ENCODE measurements at places on chromosomes 16 and 17. TPM values are rescaled to one million over a fixed set of nuclear protein-coding genes. Genes with fewer than 3 reads are reported as not detected.
A peak's percentile ranks its signal among the peaks of the same experiment; 100 is the strongest.

The MRPL28 gene
- 130 TPM for total RNA-seq

The BCL6B gene
- 0.48 TPM for total RNA-seq

GRCh38 chr17:32323046-32323445, 18.9 kb downstream of the C17orf75 start:
- DNase-seq, result no peak

- no peak for DNase-seq
Measured at GRCh38 chr17:82686366-82687324, 11.9 kb downstream of the RAB40B start.

The KAT2A gene
- 47.6 TPM for total RNA-seq

DNA sequence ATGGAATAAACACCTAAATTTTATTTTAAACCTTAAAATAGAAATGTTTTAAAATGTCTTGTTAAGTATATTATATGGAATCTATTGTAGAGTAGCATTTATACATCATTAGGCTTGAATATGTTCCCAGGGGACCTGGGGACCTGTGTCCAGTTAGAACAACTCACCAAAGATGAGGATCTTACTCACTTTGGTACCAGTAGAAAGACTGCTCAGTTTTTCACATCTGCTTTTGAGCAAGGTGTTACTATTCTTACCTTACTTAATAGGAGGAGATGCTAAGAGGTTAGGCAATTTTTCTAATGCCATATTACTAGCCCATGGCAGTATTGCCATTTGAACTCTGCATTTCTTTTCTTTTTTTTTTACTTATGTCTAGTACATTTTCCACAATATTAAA, 14.7 kb downstream of the STXBP4 start:
- no peak for DNase-seq

The KRT25 gene
- not detected for total RNA-seq

GRCh38 chr16:19344224-19344801, 58.8 kb downstream of the CLEC19A start:
- no peak for DNase-seq

DNA sequence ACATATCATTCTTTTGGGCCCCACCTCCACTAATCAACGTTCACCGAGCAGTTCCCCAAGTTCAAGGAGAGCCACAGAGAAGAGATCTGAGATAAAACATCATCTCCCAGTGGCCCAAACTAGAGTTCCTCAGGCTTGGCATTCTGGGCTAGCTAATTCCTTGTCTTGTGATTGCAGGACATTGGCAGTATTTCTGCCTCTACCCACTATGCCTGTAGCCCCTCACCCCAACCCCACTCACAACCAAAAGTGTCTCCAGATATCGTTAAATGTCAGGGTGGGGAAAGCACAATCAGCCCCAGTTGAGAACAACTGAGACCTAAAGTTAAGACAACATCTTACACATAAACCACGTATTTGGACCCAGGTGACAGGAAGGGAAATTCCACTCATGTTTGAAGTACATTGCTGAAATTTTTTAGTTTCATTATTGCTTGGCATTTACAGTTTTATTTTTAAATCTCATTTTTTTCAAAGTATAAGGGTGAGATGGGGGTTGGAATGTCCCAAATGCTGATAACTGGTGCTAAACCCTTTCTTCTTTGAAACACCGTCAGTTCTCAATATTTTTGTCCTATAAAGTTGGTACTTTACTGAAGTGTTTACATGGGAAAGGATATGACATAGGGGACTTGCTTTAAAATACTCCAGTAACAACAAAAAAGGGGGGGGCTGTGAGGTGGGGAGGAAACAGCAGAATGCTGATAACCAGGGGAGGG, 13.6 kb downstream of the ZC3H7A start:
- DNase-seq, result peak; percentile 27

The LRRC75A gene
- 15.8 TPM for total RNA-seq

The RHBDL3 gene
- 0.25 TPM for total RNA-seq

The SMIM36 gene
- total RNA-seq, result not detected

The DHRS7C gene
- total RNA-seq, result not detected

GRCh38 chr16:78789561-78789960, 690.1 kb downstream of the WWOX start:
- no peak for DNase-seq
